Left cardiac atrium (tissue), 4 donors: ENCODE measurements at places on chromosomes 7 and 10.

DNA sequence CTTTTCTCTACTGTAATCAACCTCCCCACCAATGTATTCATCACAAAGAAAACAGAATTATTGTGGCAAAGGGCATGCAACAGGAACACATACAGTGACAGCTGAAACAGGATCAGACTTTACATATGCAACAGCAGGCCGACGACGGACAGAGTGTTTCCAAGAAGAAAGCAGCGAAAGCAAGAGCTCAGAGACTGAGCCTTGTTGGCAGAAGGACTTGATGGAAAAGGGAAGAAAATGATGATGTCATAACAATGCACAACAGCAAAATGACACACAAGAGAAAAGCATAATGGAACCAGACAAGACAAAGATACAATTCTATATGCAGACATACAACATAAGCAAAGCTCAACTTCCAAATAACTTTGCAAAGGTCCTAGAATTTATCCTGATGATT is 106.5 kb downstream of the ARHGAP12 start:
- DNase-seq: no peak

DNA sequence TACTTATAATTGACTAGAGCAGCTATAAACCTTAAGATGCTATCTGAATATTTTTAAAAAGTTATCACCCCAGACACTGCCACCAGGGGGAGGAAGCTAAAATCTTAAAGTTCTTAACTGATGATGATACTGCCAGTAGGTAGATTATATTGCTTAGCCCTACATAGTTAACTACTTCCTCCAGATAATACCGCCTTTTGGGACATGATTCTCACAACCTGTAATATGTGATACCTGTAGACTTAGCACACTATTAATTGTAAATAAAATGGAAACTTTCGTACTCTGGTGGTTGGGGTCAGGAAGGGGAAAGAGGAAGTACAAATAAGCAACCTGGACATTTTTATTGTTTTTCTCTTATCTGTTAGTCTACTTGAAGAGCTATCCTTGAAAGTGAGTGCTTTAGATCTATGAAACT is 268.9 kb downstream of the ADK start:
- no peak for DNase-seq

GRCh38 chr7:40822861-40823260 is 688.1 kb downstream of the SUGCT start:
- no peak for DNase-seq

GRCh38 chr10:26573674-26574073 is 123.8 kb upstream of the PDSS1 start:
- DNase-seq: no peak

GRCh38 chr7:81672872-81673271 is 97.0 kb downstream of the HGF start:
- no peak for DNase-seq

DNA sequence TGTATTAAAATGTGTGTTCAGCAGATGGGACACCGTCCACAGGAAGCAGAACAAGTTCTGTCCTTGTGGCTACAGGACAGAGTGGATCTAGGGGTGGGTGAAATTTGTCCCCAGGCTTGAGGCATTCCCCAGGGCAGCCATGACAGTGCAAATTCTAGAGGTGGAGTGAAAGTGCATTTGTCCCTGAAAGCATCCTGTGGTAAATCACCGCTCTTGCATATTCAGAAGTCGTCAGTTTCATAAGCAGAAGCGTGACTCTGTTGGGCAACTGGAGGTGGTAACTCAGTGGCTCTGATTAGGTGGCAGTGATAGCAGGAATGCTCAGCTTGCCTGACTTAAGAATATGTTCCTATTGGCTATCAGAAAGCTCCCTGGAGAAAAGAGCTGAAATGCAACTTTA is 96.6 kb downstream of the SNX10 start:
- DNase-seq: no peak

GRCh38 chr10:131948501-131948900 is 33.2 kb downstream of the BNIP3 start:
- no peak for DNase-seq

DNA sequence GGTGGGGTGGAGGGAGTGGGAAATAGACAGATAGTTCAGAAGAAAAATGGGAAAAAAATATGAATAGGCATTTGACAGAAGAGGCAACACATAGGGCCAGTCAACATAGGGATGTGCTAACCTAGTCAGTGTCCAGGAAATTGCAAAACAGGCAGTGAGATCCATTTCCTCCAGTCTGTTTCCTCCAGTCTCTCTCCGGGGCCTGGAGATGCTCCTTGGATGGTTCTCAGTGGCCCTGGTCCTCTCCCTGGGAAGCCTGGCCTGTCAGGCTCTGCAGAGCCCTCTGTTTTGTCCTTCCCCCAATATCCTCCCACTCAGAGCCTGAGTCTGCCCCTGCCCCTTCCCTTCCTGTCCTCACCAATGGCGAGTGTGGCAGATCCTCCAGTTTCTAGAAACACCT is 52.6 kb downstream of the SYPL1 start:
- no peak for DNase-seq

- no peak for DNase-seq
These were observed 2.0 kb downstream of the ELN start for GRCh38 chr7:74029991-74030415.

DNA sequence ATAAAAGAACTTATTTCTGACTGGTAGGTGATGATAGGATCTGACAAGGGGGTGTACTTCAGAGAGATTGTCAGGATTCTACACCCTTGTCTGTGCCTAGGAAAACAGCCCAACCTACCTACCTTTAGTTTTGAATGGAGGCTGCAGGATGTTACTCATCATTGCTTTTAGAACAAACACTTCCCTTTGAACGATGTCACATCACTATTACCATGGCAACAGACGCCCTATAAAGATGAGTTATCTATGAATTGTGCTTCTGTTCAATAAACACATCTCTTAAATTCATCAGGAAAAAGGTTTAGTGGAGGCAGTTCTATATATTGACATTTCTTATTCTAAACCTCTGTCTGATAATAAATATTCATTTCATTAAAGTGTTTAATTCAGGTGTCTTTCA is 362.4 kb downstream of the CNTNAP2 start:
- DNase-seq: no peak

DNA sequence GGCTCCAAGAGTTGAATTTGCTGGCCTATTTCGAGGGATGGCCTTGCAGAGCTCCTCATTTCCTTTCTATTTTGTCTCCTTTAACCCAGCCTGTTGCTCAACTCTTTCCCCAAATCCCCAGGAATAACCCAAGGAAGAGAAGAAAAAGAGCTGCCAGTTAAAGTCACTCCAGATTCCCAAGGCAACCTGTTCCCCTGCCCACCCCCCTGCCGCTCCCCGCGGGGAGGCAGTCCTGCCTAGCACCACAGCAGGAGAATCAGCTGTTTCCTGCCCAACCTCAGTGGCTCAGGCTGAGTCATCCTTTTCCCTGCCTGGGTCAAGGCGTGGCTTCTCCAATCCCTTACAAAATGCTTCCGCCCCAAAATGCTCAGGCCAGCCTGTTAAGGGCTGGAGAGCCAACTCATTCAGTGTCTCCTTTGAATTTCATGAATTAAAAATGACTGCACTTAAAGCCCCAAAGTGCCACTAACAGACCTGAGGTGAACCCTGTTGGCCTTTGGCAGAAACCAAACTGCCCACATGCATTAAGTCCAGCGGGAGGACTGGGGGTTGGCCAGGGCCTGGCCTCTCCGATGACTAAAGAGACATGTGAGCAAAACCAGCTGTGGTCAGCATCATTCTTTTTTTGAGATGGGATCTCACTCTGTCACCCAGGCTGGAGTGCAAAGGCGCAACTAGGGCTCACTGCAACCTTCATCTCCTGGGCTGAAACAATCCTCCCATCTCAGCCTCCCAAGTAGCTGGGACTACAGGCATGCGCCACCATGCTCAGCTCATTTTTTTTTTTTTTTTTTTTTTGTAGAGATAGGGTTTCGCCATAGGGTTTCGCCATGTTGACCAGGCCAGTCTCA is 83.2 kb upstream of the KIF5B start:
- DNase-seq: peak; percentile 90

GRCh38 chr10:99329554-99330346 is 594 bp downstream of the CNNM1 start:
- DNase-seq: no peak

DNA sequence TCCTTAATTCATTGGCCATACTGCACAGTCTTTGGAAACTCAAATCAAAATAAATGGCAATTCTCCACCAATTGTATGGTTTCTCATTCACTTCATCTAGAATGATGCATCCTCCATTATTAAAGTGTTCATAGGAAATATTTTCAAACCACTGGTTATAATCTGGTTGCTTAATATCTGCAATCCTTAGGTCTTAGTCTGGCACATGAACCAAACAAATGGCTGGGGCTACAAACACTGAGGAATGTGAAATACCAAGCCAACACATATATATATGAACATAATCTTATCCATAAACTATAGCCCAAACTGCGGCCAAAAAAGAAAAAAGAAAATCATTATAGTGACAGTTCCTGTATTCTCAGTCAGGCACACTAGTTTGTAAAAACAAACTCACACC is 5.7 kb upstream of the MSS51 start:
- no peak for DNase-seq

GRCh38 chr7:1948301-1948796 is 278.3 kb downstream of the ELFN1 start:
- DNase-seq: peak; percentile 23

- DNase-seq: no peak
These were observed 270.7 kb downstream of the PCDH15 start for GRCh38 chr10:54530299-54530698.

GRCh38 chr10:14757986-14758385 is 16.7 kb downstream of the FAM107B start:
- no peak for DNase-seq

DNA sequence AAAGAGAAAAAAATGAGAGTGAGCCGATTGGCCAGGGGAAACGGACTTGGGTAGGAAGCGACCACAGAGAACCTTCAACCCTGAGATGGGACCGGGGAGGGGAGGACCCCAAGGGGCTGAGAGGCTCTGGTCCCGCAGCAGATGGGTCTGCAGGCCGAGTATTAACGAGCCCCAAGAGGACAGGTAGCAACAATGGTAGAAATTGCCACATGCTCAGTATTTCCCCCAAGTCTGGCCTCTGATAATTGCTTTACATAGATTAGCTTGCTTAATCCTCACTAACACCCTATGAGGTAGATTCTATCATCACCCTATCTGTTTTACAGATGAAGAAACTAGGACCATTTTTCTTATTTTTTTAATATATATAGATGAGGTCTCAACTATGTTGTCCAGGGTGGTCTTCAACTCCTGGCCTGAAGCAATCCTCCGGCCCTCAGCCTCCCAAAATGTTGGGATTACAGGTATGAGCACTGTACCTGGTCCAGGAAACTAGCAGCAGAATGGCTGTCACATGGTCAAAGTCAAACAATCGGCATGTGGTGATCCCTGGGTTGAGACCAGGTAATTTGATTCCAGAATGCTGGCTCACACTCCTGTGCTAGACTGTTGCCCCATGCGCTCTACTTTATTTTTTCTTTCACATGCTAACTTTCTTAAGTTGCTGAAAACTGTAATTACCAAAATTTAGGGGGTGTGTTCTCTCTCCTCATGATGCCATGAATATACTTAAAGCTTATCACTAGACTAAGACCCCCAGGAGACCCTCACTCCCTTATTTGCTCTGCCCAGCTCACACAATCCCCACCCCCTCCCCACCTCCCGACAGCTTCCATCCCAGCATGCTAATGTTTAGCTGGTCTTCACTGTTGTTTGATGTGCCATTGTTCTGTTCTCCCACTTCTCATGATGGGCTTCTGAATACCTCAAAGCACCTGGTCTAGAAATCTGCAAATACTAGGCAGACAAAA is 67.9 kb upstream of the AFAP1L2 start:
- DNase-seq: no peak

DNA sequence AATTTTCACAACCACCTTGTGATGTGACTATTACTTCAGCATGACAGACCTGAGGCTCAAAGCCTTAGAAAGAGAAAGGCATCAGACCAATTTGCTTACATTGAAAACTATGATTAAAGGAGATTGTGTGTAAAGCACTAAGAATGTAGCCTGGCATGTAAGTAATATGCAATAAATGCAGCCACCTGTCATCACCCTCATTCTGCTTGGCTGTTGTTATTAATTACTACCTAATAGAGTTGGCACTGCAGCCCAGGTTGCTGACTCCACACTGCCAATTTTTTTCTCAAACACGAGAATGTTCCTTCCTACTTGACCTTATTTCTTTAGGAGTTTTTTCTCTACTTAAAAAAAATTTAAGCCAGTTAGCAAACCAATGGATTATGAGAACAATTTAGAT is 61.2 kb upstream of the NPVF start:
- DNase-seq: no peak

DNA sequence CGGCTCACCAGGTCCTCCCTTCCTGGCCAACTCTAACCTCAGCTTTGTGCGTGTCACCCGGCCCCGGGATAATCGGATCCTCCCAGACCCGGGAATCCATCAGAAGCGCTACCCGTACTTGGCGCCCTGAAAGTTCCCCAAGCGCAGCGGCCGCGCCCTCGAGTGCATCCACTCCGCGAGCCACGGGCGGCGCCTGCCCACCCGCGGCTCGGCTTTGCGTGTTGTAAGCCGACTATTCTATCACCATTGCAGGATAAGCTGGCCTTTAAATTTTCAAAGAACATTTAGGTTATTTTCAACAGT is 35.7 kb upstream of the EBLN1 start:
- peak; percentile 75 for DNase-seq

DNA sequence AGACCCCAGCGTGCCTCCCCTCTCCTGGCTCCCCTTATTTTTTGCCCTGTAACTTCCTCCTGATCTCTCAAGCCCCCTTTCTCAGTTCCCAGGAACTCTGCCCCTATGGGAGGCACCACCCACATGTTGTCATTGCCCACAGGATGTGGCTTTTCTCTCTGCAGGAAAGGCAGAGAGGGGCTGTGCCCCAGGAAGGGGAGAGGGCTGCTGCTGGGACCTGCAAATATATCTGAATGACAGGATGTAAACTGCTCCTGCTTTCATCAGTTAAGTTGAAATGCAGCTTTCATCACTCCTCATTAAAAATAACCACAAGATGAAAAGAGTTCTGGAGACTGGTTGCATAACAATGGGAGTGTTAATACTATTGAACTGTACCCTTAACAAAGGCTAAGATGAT is 103.3 kb downstream of the CLEC2L start:
- no peak for DNase-seq

DNA sequence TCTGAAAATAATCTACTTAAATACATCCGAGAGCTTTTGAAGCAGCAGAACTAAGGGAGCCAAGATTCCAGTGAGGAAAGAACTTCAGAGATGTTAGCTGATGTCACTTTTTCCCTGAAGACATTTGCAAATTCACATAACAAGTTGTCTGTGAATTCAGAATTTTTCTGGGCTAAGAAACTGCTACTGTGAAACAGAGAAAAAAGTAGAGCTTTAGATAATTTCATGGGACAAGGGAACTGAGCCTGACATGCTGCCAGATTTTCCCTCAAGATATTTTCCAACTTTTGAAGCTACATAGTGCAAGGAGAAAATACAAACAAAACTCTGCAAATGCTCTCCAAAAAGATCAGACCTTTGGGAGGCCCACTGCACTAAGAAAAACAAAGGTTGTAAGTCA is 484.2 kb downstream of the ANKRD7 start:
- DNase-seq: no peak
